ENCODE measurements at places on chromosomes 11 and 22.

DNA sequence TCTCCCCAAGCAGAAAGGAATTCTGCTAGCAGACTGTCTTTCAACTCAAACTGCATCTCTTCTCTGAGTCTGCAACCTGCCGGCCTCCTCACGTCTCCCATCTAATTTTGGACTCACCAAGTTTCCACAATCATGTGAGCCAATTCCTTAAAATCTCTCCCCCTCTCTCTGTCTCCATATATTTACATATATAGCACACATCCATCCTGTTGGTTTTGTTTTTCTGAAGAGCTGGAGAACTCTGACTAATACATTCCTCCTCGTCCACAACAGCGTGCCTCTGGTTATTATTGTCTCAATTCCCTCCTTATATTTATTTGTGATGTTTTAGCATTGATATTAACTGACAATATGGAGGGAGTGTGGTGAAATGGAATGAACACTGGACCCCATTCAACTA, 29.6 kb upstream of the FJX1 start:
- DNase-seq = no peak

DNA sequence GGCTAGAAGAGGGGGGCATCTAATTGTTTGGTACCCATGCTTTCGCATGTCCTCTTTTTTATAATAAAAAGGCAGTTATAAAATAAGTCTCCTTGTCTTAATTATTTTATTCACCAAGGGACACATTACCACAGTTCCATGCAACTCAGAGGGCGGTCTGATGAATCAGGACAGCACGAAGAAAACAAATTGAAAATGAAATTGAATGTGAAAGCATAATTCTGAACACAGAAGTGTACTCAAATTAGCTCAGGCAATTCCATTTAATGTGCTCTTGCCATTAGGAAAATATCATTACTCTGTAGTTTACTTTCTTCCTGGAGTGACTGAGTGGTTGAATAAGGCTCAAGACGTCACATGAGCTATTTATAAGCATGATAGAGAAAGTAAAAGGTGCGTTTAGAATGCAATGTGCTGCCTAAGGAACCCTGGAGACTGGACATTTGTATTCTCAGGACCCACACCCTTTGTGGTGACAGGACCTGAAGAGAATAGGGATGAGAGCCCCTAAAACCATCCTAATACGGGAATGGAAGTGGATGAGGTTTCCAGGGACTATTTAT, 59.6 kb downstream of the MTNR1B start:
- DNase-seq = no peak

GRCh38 chr11:9046481-9046880, 42.7 kb upstream of the NRIP3 start:
- DNase-seq = no peak

DNA sequence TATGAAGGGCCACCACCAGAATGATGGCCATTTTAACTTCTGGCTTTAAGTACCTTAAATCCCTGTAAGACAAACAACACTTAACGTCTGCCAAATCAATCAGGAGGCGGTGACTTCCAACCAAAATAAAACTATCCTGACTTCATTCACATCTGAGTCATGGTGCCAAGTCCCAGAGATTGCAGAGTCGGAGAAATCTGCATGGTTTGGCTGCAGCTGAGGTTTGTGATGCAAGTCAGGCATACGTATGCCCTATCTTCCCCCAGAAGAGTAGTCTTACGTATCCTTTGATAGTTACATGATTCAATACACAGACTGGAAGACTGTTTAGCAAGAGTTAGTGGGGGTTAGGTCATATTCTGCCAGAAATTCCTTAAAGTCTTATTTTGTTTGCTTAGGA, 1.7 kb upstream of the GAB2 start:
- no peak for DNase-seq

DNA sequence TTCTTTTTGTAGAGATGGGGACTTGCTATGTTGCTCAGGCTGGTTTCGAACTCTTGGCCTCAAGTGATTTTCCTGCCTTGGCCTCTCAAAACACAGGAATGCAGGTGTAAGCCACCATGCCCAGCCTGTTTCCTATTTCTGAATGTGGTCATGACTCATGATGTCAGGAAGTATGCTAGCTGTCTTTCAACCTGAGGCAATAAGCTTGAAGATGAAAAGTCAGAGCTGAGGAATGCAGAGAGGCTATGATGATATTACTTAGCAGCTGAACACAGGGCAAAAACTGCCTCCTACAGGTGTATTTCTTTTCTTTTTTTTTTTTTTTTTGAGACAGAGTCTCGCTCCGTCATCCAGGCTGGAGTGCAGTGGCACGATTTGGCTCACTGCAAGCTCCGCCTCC, 9.0 kb upstream of the NUCB2 start:
- no peak for DNase-seq

- peak; percentile 69 for DNase-seq
These were observed 95.5 kb upstream of the PARVA start for GRCh38 chr11:12281571-12282478.

DNA sequence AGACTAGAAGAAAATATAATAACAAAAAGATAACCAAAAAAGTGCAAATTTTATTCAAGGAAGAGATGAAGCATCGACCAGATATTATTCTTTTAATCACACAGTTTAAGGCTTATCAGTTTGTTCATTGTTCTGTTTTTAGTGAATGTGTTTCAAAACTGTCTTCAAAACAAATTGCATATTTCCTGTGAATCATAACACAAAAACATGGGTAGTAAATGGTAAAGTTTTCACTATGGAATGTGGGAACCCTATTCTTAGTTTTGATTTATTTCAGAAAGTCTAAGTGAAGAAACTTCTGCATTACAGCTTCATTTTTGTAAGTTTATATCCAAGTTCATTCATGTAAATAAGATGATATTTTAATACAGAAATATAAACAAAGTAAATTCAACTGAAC, 207.6 kb upstream of the LUZP2 start:
- no peak for DNase-seq

DNA sequence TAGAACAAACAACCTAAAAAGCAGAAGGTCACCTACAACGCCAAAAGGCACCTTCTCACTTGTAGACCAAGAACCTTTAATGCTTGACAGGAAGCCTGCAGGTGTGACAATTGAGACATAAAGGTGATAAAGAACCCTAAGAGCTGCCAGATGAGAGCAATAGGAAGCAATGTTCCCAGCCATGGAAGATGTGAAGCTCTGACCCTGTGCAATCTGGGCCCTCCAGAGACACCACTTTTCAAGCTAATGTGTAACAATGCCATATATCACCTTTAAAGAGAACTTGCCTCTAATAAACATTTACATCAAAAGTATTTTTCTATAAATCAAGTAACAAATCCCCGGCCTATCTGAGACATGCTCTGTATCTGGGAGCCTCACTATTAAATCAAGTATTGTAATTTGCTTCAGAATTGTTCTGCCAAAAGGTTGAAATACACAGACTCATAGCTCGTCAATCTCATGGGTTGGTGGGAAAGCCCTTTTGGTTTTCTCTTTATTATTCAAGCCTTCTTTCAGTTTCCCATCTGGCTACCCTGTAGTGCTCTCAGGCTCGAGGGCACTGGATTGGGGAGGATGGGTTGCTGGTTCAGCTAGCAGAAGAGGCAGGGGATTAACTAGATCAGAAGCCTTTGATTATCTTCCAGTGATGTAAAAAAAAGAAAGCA, 368.9 kb downstream of the BUD13 start:
- no peak for DNase-seq

Data from BE2C (cell line).